Activated CD8-positive, alpha-beta memory T cell treated with anti-CD3 and anti-CD28 coated beads for 1 hour (primary cell): ENCODE measurements at places on chromosomes 6 and 20.

DNA sequence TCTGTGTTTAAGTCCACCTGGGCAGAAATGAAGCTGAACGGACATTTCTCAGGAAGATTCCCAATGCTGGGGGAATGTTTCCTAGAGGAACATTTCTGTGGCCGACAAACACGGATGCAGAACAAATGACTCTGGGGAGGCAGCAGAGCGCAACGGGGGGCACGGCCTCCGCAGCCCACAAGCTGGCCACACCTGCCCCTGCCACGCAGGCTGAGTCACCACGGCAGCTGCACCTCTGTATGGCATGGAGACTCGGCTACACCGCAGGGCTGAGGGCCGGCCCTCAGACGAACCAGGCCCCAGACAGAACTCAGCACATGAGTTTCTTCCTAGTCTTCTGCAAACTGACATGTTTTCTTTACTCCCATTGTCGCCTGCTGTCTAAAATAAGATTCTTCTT, 10.0 kb upstream of the PRR18 start:
- DNase-seq: no peak

GRCh38 chr20:16530201-16530681, 43.0 kb downstream of the KIF16B start:
- no peak for DNase-seq

DNA sequence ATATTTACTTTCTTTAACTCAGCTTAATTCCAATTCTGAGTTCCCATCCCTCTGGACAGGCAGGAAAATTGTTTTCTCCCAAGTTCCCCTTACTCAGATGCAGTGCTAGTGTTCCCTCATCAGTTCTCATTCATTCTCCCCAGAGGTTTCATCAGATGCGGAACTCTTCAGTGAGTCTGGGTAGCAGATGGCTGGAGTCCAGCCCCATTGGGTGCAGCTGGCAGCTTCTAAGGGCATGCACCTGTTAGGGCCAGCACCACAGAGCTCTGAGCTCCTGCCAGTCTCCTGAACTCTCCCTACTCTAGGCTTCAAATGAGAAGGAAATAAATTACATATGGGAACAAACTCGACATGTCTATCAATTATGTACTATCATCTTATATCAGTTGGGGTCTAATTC, 76.6 kb downstream of the SOD2 start:
- no peak for DNase-seq

GRCh38 chr6:125269328-125269985, 32.3 kb downstream of the HDDC2 start:
- no peak for DNase-seq

- no peak for DNase-seq
These were observed 34.0 kb downstream of the ITCH start for GRCh38 chr20:34397096-34397495.

- no peak for DNase-seq
These were observed 47.4 kb downstream of the PDE10A start for GRCh38 chr6:165615636-165616035.

- DNase-seq: no peak
These were observed 81.4 kb downstream of the FNDC1 start for GRCh38 chr6:159250633-159251032.
